ENCODE measurements at places on chromosomes 12 and 14.

DNA sequence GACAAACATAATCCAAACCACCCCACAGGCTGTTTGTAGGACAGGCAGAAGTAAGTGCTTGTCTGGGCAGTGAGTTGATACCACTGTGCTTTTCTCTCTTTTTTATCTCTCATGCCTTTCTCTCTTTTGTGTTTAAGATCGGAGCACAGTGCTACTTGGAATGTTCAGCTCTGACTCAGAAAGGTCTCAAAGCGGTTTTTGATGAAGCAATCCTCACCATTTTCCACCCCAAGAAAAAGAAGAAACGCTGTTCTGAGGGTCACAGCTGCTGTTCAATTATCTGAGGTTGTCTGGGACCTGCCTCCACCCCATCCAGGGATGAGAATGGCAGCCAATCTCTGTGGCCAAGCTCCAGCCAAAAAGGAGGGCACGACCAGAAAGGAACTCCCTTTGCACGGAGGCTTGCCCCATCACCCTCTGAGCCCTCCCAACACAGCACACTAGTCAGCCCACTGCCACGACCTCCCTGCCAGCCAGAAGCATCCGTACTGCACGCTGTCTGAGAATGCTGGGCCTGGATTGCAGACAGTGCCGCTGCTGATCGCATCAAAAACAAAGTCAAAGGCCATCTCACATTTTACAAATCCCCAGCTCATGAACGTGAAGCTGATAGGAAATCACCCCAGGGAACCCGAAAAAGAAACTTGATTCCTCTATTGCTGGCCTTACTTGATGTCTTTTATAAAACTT, 27.8 kb downstream of the GPHB5 start:
- DNase-seq, result no peak

DNA sequence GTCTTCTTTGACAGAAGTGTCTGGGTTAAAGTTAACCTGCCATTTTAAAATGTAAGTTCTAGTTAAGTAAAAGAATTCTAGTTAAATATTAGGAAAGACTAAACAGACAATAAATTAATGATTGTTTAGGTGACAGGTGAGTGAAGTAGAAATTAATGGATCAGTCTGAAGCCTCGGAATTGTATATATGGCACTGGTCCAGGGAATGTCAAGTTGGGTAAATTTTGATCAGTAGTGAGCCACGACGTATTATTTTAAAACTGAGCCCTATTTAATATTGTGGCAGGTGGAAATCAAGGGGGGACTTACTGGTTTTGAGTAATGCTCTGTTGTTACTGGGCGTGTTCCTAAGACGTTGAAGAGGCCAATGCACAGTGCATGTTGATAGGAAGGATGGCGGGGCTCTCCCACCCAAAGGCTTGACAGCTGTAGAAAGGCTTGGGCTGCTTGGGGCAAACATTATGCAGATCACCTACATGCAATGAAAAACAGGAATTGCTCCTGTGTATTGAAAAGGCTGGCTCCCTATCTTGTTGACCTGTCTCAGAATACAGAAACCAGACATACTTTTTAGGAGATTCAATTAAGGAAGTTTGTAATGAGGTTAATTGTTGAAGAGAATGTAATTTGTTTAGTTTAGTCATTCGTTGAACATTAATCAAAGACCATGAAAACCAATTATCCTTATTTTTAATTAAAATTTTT, 5.9 kb upstream of the PPFIBP1 start:
- DNase-seq, result no peak

- no peak for DNase-seq
Measured at GRCh38 chr12:132603240-132604150, 6.9 kb downstream of the LRCOL1 start.

DNA sequence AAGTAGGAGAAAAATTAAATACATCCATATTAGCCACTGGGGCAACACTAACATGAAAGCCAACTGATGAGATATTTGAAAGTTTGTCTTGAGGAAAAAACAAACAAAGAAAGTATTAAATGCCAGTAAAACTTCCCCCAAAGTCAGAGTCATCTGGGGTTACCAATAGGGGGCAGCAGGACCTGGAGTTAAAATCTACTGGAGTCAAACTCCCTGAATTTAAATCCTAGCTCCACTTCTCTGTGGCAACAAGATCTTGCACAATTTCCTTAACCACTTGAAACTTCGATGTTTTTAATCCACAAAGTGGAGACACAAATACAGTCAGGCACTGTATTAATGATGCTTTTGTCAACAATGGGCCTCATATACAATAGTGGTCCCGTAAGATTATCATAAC, 14.4 kb downstream of the PLEKHG7 start:
- no peak for DNase-seq

DNA sequence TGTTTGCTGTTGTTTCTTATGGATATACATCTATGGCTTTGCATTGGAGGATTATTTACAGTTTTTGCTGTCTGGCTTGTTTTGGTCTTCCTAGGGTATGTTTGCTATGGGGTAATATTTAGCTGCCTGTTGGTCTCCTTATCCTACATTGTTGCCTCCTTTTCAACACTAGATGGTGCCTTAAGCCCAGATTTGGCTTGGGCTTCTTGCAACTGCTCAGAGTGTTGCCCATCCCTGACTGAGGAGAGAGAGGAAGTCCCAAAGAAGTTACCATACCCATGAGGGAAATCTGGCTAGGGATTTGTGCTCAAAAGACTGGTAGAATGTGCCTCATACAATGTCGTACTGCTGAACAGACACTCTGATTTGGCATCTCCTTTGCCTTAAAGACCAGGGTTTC, 94.6 kb upstream of the MUCL1 start:
- no peak for DNase-seq

DNA sequence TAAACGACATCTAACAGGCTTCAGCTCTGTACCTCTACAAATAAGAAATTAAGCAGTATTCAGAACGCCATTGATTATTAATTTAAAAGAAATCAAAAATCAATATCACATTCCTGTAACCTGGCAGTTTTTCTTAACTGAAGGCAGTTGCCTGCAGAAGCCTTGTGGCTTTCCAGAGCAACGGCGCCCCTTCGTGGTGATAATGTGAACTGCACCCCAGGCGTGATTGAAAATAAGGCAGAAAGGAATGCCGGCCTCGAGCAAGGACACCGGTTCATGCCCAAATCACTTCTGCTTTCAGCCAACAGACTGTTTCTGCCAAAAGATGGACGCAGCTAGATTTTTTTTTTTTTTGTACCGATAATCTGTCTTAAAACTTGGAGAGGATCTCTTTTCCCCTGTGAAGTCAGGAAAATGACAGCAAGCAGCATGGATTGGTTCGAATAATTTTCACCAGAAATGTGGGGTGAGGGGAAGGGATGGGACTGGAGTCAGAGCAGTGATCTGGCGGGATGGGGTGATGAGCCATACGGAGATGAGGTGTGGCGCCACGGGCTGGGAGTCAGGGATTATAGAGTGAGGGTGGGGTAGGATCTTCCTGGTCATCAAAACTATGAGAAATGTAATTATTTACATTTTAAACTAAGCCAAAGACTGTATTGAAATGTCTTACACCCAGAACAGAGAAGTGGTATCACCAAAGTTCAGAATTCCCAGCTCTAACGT, 473.0 kb downstream of the DPF3 start:
- peak; percentile 38 for DNase-seq

DNA sequence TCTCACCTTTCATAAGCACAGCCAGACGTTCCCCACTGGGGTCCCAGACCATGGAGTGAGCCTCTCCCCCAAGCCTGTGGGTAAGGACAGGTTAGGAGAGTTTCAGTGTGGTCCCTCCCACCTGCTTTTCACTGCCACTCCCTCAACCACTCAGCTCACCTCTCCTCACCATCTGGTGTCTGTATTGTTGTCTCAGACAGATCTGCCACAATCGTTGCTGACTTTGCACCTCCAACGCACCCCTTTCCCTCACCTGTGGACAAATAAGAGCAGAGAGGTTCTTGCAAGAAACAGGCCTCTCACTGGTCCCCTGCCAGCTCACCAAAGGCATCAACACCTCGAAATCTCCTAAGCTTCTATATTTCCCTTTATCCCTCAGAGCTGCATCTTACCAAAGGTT, 8.8 kb downstream of the MYG1 start:
- DNase-seq, result no peak

DNA sequence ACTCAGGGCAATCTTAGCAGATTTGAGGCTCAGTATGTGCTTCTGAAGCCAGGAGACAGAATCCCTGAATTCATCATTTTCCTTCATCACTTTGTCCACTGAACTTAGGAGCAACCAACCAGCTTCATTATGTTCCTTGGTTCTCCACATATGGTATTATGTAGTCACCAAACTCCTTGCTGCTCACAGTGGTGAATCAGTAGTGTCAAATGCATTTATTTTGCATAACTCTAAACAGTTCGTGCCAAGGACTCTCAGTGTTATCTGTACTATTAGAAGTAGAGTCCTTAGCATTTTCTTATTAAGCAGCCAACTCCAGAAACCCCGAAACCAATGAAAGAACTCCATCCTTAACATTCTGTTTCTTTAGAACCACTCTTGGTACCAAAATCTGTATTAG, 466.9 kb upstream of the RGS6 start:
- no peak for DNase-seq

GRCh38 chr12:46523863-46524770, 151.5 kb upstream of the SLC38A2 start:
- DNase-seq, result no peak

GRCh38 chr12:117587631-117588287, 226.3 kb upstream of the NOS1 start:
- peak; percentile 7 for DNase-seq

GRCh38 chr14:105258846-105259245, 10.5 kb downstream of the BTBD6 start:
- no peak for DNase-seq
